ENCODE measurements at places on chromosomes 16 and 17. TPM values are rescaled to one million over a fixed set of nuclear protein-coding genes. Genes with fewer than 3 reads are reported as not detected.

CA5A gene
- not detected for total RNA-seq

TMEM235 gene
- not detected for total RNA-seq

SLC13A2 gene
- not detected for total RNA-seq

IL17C gene
- 1.3 TPM for total RNA-seq

MEOX1 gene
- not detected for total RNA-seq

ANKFN1 gene
- not detected for total RNA-seq

KRTAP16-1 gene
- not detected for total RNA-seq

CBX8 gene
- total RNA-seq, result 5.0 TPM

NPIPB2 gene
- not detected for total RNA-seq

DLX3 gene
- not detected for total RNA-seq

PRSS27 gene
- total RNA-seq, result 0.13 TPM

CACNG1 gene
- total RNA-seq, result not detected

FUS gene
- total RNA-seq, result 60.5 TPM

DHODH gene
- 4.2 TPM for total RNA-seq

CALB2 gene
- not detected for total RNA-seq

ACSM5 gene
- total RNA-seq, result 0.16 TPM

KRT33A gene
- total RNA-seq, result not detected

TOX3 gene
- total RNA-seq, result 5.0 TPM

HBQ1 gene
- total RNA-seq, result not detected

RPL38 gene
- total RNA-seq, result 562 TPM

All from epithelial cell of alveolus of lung (primary cell).